Activated naive CD4-positive, alpha-beta T cell treated with anti-CD3 and anti-CD28 coated beads, Interleukin-2, amount 10 ng/mL, durations not matched to agents 7 days and 5 days (primary cell): ENCODE measurements at places on chromosomes 7 and 10.

- no peak for DNase-seq
Measured at GRCh38 chr10:2856598-2856997, 210.8 kb upstream of the PFKP start.

- no peak for DNase-seq
Measured at GRCh38 chr10:92970301-92971070, 90.1 kb upstream of the CYP26C1 start.

DNA sequence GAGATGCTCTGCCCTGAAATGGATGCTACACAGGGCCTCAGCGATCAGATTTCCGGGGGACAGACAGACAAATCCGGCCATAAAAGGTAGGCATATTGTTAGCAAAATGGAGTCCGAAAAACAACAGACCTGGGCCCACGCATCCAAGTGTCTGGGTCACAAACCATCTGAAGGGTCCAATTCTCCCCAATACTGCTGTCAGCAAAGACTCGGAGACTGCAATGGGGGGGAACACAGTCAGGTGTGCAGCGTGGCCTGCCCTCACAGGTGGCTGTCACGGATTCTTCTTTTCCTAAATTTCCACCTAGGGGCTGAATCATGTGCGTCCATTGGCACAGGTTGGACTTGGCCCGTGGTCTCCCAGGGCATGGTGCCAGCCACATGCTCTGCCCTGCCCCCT, 12.9 kb downstream of the PKD1L1 start:
- DNase-seq = no peak

DNA sequence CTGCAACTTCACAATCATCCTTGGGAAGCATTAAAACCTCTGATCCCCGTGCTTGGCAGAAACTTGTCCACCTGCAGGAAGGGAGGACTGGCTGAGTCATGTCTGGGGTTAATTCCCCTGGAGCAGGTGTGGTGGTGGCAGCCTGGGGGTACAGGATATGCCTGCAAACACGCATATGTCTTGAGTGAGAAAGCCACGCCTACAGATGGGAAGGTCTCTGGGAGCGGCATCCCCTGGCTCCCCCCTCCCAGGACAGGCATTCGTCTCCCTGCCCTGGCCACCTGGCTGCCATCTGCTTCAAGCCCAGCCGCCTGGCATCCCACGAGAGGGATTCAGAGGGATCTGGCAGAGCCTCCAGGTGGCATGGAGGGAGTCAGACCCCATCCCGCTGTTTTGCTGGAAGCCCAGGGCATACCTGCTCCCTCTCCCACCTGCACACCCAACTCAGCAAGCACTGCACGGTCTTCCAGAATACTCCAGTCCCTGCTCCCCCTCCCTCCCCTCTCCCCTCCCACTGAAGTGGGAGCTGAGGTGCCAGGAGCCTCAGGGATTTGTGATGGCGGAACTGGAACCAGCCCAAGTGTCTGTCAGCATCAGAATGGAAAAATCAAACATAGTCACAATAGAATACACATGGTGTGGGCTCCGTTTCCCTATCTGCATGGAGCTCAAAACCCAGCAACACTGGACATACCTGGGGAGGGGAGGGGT, 61.0 kb downstream of the CAMK2B start:
- DNase-seq = no peak

- DNase-seq = no peak
Measured at GRCh38 chr7:23628370-23628769, 31.2 kb downstream of the CCDC126 start.

DNA sequence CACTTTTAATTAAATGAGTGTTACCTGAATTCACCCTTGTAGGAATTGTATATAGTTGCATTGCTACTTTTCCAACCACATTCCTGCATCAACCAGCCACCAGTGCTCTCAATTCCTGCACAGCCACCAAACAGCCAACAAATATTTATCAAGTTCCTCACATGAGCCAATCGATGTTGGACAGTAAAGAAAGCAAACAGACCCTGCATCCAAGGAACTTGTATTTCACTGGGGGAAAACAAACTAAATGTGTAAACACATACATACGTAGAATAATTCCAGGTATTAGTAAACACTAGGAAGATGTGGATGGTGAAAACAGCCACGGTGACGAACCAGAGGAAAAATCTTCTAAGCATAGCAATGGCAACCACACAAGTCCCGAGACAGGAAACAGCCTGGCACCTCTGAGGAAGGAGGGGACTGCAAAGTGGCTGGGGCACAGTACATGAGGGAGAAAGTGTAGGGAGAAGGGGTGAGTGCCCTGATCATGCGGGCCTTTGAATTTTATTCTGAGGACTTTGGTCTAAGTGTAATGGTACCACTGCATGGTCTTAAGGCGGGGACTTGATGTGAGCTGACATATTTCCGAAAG, 111.2 kb downstream of the XRCC2 start:
- DNase-seq = no peak

- DNase-seq = no peak
Measured at GRCh38 chr7:74183142-74183541, 9.0 kb downstream of the EIF4H start.

DNA sequence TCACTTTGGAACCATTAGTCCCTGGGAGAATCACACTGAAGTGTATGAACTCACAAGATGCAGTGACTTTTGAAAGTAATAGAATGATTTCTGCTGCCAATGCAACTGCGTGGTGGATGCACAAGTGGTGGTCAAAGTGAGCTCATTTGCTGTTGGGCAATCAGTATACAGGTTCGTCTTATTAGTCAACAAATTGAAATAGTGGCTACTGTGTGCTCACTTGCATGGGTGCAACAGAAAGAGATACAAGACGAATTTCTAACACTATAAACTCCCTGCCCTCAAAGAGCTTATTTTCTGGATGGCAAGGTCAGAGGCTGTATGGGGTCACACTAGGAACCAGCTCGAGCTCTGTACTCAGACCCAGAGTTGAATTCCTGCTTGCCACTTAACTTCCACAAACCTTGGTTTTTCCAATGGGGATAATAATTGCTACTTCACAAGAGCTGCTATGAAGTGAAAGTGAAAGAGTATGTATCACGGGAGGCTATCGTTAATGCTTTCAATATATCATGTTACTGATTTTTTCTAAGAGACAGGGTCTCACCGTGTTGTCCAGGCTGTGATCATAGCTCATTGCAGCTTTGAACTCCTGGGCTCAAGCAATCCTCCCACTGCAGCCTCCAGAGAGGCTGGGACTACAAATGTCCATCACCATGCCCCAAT, 8.3 kb upstream of the BCL7B start:
- peak; percentile 21 for DNase-seq

GRCh38 chr10:69387500-69387899, 29.2 kb downstream of the TACR2 start:
- no peak for DNase-seq

- no peak for DNase-seq
Measured at GRCh38 chr10:103517234-103518085, 24.0 kb downstream of the NEURL1 start.

GRCh38 chr7:88357294-88357693, 50.6 kb upstream of the STEAP4 start:
- no peak for DNase-seq
